Karpas-422 (cell line): ENCODE measurements at places on chromosomes 3 and 15.
A peak's percentile ranks its signal among the peaks of the same experiment; 100 is the strongest.

- no peak for DNase-seq
Measured at GRCh38 chr3:156472684-156473083, 82.2 kb downstream of the SSR3 start.

DNA sequence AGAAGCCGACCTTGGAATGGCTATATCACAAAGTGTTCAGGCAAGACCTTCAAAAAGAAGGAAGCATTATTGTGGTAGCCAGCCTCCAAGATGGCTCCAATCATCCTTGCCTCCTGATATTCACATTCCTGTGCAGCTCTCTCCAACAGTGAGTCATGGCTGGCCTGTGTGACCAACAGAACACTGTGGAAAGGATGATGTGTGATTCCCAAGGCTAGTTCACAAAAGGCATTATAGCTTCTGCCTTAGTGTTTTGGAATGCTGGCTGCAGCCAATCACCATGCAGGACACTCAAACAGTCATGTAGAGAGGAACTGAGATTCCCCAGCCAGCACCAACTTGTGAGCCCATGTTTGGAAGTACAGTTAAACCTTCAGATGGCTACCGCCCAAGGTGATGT lies 102.6 kb downstream of the EFL1 start:
- no peak for DNase-seq

DNA sequence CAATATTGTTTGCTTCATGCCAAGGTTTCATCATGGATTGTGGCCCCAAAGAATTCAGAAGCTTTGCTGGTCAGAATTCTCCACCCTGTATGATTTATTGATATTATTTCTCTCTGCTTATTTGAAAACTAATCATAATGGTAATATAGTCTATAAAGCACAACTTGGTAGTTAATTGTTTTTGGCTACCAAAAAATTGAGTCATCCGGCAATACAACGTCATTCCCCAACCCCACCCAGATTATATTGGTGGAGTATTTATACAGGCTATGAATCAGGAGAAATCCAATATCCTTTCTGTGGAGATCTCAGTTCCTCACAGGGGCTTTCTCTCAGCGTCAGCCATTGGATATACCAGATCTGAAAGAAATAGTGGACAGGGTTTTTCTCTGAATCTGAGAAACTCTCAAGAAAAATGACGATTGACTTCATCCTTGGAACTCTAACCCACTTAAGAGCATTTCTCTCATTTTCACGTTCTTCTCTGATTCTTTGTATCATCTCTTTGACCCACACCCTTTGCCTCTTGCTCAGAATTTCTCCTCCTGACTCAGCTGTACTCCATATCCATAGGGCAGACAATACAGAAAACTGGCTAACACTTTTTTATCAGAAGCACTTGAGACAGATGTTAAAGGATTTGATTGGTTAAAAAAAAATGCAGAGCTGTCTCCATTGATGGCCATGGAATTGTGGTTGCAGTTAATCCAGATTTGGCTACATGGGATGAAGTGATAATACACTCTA lies 1055.8 kb upstream of the CADM2 start:
- no peak for DNase-seq

DNA sequence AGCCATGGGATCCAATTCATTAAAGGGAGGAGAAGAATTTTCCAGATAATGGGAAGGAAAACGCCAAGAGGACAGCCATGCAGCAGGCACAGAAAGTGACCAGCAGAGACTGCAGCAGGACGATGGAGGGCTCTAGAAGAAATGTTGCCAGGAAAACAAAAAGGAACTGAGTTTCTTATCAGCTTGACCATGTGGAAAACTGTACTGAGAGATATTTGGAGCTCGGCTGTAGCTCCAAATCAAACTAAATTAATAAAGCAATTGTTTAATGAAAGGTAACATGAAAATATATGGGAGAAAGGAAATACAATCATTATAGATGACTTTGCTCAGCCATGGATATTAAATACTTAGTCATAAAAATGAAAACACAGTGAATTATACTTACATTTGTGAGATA lies 63.7 kb downstream of the SSR3 start:
- DNase-seq, result no peak

- DNase-seq, result no peak
Measured at GRCh38 chr3:134186391-134186790, 64.3 kb downstream of the RYK start.

GRCh38 chr15:48388910-48389309 lies 57.7 kb downstream of the DUT start:
- no peak for DNase-seq

- no peak for DNase-seq
Measured at GRCh38 chr3:185631508-185632206, 45.6 kb downstream of the SENP2 start.

GRCh38 chr15:63345391-63345752 lies 36.3 kb downstream of the CA12 start:
- DNase-seq, result no peak

GRCh38 chr3:133268726-133269134 lies 131.1 kb upstream of the BFSP2 start:
- no peak for DNase-seq

GRCh38 chr3:16248556-16248955 lies 16.2 kb downstream of the DPH3 start:
- no peak for DNase-seq

DNA sequence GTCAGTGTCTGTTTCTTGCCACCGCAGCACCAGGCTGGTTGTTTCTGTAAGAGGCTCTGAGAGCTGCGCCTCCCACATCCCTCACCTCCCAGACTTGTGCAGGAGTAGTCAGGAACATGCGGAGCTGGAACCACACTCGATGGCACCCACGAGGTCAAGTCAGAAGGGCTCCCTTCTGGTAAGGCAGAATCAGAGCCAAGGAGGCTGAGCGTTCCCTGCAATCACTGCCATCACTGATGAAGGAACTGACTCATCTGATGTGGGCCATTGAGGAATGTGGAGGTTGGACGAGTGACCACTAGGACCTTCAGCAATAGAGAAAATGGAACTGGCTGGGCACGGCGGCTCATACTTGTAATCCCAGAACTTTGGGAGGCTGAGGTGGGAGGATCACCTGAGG lies 35.7 kb upstream of the BLM start:
- no peak for DNase-seq

DNA sequence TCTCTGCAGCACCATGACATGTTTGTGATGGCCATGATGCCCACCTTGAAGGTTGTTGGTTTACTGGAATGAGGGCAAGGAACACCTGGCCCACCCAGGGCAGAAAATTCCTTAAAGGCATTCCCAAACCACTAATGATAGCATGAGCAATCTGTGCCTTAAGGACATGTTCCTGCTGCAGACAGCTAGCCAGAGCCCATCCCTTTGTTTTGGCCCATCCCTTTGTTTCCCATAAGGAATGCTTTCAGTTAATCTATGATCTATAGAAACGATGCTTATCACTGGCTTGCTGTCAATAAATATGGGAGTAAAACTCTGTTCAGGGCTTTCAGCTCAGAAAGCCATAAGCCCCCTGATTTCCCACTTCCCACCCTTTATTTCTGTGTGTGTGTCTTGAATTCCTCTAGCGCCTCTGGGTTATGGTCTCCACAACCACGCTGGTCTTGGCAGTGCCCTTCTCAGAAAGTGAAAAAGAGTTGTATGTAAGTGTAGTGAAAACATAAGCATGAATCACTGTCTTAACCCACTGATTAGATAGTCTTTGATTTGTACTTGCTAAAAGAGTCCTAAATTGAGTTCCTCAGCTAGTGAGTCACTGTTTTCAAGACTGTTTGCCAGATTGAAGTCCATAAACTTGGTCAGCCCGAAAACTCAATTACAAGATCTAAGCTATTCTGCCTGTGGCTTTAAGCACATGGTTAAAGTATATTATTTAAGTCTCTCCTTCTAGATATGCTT lies 19.0 kb upstream of the CCR2 start:
- no peak for DNase-seq

DNA sequence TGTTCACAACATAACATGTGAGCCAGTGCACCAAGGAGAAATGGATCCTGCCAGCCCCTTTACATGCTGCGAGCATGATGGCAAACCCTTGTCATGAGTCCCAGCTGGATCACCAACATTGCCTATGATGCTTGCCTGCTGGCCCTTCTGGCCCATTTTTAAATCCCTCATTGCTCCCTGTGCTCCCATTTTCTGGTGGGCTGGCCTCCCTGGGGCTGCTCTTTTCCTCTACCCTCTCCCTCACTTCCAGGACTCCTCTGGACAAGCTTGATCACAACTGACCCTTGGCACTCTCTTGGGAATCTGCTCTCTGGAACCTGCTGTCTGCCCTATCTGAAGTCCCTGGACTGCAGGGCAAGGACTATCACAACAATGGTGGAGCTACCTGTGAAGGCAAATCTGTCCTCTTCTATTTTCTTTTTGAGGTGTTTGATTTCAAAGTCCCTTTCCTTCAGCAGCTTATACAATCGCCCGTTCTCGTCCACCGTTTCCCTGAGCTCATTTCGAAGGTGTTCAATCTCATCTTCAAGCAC lies 16.3 kb downstream of the CCDC13 start:
- DNase-seq, result no peak

DNA sequence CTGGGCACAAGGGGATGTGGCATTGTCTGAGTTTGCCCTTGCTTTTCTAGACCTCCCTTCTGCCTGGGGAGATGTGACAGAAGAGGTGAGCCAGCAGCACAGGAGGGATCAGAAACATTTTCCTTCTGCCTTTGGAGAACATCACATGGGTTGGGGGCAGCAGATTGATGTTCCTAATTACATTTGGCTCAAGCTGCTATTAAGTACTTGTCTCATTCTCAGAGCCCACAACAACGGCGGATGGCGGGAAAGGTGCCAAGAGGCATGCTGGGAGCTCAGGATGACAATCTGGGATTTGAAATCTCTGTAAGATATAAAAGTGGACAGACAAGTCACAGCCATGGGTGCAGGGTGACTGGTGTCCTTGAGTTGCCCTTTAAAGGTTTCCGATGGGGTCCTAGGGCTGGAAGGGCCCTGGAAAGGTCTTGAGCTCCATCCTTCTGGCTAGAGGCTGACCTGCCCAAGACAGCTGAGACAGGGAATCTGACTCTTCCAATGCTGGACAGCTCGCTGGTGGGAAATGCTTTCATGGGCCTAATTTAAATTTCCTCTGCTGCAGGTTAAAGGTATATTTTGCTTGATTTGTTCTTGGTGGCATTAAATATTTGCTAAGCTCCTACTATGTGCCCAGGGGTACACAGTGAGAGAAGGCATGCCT lies 2.4 kb upstream of the CORO2B start:
- DNase-seq, result no peak

DNA sequence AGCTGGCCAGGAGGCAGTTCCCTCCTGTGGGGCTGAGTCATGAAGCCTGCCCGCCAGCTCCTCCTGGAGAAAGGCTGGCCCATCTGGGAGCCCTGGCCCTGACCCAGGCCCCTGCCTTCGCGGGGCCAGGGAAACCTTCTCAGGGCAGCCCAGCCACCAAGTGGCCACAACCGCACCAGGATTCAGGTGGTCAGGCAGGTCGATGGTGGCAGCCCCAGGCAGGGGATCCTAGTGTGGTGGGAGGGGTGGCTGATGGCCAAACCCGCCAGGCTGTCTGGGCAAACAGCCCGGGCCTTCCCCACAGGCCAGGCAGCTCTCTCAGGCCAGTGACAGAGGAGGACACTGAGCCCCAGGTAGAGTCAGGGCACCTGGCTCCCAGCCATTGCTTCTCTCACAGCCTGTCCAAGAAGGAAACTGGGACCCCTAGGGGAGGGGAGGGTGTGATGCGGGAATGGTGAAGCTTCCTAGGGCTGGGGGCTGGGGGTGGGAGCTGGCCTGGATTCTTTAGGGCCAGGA lies 1.2 kb downstream of the TWF2 start:
- DNase-seq, result no peak

GRCh38 chr15:69478259-69478781 lies 25.7 kb downstream of the RPLP1 start:
- DNase-seq, result peak; percentile 81

DNA sequence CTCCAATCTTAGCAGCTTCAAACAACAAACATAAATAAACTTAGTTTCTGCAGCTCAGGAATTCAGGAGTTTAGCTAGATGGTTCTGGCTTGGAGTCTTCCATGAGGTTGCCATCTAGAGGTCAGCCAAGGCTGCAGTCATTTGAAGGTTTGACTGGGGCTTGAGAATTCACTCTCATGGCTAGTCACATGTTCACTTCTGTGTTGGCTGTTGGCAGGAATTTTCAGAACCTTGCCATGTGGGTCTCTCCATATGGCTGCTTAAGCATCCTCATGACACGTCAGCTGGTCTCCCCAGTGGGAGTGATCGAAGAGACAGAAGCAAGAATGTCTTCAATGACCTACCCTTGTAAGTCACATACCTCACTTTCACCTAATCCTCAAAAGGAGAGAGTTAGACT lies 269.2 kb upstream of the CNTN3 start:
- peak; percentile 51 for DNase-seq

DNA sequence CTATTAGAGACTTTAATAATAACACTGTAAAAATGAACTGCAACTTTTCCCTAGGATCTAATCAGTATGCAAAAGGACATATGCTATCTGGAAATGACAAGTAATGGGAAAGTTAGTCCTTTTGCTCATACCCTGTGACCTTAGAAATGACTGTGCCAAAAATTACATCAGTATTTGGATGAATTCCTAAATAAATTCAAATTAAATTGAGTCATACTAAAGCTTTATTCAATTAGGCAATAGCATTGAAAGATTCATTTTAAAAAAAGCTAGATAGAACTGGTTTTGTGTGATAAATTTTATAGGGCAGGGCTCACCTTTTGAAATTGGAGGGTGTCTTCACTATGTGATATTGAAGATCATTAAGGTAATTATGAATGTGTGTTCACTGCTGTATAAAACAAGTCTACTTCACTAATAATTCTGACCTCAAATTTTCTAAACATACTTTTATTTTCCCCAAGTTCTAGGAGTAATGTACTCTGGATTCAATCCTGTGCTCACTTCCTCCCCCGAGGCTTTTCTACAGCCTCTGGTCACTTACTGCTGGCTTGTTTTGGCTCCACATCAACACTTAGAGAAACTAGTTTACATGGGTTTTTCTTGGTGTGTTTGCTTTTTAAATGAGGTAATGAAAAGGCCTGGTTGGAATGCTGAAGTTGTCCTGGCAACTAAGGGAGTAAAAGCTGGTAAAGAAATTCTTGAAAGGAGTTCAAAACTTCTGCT lies 44.4 kb upstream of the SPTSSB start:
- no peak for DNase-seq

GRCh38 chr3:187131981-187132380 lies 7.3 kb downstream of the RPL39L start:
- DNase-seq, result no peak

- DNase-seq, result no peak
Measured at GRCh38 chr3:126438186-126438585, 37.5 kb downstream of the ZXDC start.

GRCh38 chr15:37625576-37625975 lies 308.9 kb upstream of the TMCO5A start:
- DNase-seq, result no peak

GRCh38 chr3:142077155-142077858 lies 72.0 kb downstream of the TFDP2 start:
- DNase-seq, result no peak

- no peak for DNase-seq
Measured at GRCh38 chr3:154210986-154211385, 89.8 kb downstream of the ARHGEF26 start.

GRCh38 chr15:83578691-83579090 lies 75.2 kb upstream of the ADAMTSL3 start:
- DNase-seq, result no peak

GRCh38 chr15:40340740-40341400 lies at the start of gene CCDC9B:
Gene CCDC9B, minus strand, starts transcription at chr15:40340939. Its CDS starts 120 bp downstream, at chr15:40340819.
- DNase-seq, result no peak

- DNase-seq, result no peak
Measured at GRCh38 chr3:14297784-14298236, 104.6 kb upstream of the SLC6A6 start.
